Trophoblast cell (in vitro differentiated cells and primary cell): ENCODE measurements at places on chromosomes 13 and 19.

DNA sequence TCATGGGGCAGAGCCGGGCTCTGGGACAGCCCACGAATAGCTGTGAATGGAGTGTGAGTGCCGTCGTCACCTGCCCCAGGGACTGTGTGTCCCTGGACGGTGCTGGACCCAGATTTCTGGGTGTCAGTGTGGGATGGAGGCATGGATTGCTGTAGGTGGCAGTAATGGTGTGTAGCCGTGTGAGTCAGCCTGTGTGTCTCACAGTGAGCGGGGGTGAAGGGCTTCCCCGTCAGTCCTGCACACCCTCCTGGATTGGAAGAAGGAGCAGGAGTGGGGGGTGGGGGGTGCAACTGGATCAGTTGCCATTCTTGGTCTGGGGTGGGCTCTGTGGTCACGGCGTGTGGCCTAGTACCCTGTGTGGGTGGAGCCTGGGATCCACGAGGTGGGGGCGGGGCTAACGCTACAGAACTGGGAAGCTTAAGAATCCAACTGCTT lies 6.5 kb upstream of the LTBP4 start:
- no peak for DNase-seq

DNA sequence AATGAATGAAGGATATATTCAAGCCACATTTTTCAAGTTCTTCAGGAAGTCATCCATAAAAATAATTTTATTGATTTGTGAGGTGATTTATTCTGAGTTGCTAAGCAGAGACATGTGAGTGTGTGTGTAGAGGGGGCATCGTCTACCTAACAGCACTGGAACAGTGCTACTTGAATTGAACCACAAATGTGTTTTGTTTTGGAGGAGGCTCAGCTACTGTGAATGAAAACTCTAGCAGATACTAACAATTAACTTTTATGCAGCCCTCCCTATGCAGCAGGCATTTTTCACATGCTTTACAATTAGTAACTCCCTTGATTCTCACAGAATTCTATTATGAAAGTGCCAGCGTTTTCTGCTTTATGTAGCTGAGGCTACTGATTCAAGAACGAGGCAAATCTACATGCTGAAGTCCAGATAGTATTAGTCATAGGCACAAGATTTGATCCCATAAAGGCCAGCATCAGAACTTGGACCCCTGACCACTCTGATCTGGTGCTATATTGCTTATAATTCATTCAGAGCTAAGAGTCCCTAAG lies 103.7 kb downstream of the MYO16 start:
- DNase-seq = no peak

- DNase-seq = no peak
Measured at GRCh38 chr13:51148223-51148951, 37.3 kb upstream of the C13orf42 start.

- no peak for DNase-seq
Measured at GRCh38 chr19:49315111-49315510, 9.9 kb downstream of the SLC6A16 start.

DNA sequence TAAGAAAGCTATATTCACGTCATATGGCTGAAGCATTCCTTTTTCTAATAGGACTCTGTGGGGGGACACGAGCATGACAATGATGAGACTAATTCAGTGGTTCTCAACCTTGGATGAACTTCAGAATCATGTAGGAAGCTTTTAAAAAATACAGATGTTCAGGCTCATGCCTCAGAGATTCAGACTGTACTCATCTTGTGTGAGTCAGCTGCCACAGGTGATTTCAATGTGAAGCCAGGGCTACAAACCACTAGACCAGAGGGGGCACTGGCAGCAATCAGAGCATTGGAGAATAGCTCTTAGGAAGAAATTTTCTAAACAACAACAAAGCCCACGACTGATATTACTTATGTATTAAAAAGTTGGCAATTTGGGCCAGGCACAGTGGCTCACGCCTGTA lies 91.7 kb downstream of the SERP2 start:
- DNase-seq = no peak

DNA sequence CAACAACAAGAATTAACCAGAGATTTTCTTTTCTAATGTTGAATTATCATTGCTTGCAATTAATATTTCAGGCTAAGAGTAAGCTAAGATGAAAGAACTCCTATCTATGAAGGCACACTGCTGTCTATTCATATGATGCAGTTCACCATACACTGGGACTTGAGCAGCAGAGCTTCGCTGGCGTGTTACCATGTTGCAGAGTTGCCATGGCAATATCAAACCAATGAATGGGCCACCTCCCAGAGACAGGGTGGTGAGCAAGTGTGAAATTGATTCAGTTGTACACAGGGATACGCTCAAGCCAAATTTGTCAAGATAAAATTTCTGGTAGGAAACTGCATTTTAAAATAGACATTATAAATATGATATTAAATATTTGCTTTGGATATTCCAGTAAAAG lies 69.3 kb upstream of the MYO16 start:
- no peak for DNase-seq

GRCh38 chr13:30792285-30793000 lies 57.1 kb downstream of the ALOX5AP start:
- DNase-seq = peak; percentile 74
